NCI-H1436 (cell line): ENCODE measurements at places on chromosomes 11 and 22.

- DNase-seq = no peak
Observed at GRCh38 chr22:20021196-20022181, 579 bp downstream of the TANGO2 start.

- peak; percentile 45 for DNase-seq
Observed at GRCh38 chr11:8262552-8263108, 1.0 kb downstream of the LMO1 start.

DNA sequence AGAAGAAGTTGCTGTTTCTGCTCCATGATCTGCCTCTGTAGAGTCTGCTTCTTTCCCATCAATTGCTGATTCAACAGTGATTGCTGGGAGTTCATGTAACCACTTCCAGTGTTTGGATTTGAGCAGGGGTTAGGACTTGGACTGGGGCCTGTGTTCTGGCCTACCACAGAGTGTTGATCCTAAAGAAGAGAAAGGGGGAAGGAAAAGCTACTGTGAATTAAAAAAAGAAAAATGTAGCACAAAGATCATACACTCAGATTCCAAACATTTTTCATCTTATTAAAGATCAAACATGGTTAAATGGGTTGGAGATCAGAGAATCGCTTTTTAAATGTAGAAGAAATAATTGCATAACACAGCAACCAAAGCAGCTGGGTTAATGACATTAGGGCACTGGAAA is 67.6 kb upstream of the MTMR2 start:
- no peak for DNase-seq

GRCh38 chr11:35151683-35152280 is 12.8 kb downstream of the CD44 start:
- no peak for DNase-seq

- DNase-seq = no peak
Observed at GRCh38 chr11:67571443-67571842, 12.2 kb upstream of the GSTP1 start.

DNA sequence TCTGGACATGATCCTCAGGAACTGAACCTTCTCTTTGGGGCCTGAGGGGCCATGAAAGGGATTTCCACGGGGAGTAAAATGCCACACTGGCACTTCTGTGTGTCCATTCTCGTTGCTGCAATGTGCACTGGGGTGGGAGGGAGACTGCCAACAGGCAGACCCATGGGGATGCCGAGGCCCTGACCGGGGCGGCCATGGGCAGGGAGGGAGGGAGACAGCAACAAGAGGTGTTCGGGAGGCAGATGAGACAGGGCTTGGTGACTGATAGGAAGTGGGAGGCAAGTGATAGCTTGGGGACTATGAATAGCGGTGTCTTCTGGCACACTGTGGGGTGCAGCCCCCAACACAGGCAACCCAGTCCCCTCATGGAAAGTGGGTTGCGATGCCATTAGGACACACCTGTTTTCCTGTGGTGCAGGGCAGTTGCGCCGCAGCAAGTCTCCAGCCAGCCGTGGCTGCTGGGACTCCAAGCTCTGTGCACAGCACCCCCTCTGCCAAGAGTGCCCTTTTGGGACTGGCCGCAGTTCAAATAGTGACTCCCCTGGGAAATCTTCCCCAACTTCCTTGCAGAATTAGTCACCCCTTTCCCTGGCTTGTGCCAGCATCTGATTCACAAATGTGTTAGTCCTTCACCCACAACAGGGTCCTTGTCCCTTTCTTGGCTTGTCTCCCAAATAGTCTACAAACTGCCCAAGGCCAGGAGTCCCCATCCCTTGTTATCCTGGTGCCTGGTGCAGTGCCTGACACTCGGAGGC is 88.8 kb downstream of the CHST1 start:
- DNase-seq = no peak

GRCh38 chr11:121683791-121684190 is 231.0 kb upstream of the SORL1-AS1 start:
- no peak for DNase-seq

DNA sequence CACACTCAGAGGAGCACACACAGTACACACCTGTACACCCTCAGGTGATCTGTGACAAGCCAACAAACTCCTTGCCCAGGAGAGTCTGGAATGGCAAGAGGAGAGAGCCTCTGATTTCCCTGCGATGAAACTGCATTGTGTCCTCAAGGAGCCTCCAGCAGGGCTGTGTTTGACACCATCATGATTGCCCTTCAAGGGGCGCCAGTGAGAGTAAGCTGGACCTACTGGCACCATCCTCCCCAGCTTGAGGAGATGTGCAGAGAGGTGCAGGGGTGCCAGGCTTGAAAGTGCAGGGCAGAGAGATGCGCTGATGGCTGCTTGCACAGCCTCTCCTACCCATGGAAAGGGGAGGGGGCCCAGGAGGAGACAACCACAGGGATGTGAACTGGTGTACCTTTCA is 188.8 kb upstream of the CADM1 start:
- DNase-seq = no peak

DNA sequence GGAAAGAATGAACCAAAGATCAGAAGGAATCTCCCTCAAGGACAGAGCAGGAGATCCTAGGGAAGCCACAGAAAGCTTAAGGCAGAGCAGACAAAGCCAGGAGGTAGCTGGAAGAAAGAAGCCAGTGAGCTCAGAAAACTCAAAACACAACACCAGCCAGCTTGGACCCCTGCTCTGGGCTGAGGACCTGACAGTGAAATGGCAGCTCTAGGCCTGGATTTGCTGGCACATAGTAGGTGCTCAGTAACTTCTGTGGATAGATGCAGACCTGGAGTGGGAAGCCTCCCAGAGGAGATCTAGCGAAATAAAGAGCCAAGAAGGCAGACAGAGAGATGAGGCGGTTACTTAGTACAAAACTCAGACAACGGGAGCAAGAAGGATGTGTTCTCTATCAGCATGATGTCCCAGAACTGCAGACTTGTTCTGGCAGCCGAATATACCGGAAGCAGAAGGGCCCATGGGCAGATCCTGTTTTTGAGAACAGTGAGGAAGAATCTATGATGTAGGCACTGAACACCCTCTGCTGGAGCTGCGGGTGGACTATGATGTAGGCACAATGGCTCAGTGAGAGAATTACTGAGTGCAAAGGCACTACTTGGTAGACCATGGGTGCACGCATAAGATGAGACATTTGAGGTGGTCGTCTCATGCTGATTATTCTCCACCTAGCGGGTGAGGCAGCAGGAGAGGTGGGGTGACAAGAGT is 4.8 kb downstream of the ROBO4 start:
- DNase-seq = no peak

GRCh38 chr11:47123094-47123493 is 53.6 kb downstream of the ARFGAP2 start:
- DNase-seq = no peak

- no peak for DNase-seq
Observed at GRCh38 chr11:96942855-96943254, 553.0 kb downstream of the JRKL start.

- no peak for DNase-seq
Observed at GRCh38 chr11:65811764-65812475, 21.8 kb upstream of the SNX32 start.

DNA sequence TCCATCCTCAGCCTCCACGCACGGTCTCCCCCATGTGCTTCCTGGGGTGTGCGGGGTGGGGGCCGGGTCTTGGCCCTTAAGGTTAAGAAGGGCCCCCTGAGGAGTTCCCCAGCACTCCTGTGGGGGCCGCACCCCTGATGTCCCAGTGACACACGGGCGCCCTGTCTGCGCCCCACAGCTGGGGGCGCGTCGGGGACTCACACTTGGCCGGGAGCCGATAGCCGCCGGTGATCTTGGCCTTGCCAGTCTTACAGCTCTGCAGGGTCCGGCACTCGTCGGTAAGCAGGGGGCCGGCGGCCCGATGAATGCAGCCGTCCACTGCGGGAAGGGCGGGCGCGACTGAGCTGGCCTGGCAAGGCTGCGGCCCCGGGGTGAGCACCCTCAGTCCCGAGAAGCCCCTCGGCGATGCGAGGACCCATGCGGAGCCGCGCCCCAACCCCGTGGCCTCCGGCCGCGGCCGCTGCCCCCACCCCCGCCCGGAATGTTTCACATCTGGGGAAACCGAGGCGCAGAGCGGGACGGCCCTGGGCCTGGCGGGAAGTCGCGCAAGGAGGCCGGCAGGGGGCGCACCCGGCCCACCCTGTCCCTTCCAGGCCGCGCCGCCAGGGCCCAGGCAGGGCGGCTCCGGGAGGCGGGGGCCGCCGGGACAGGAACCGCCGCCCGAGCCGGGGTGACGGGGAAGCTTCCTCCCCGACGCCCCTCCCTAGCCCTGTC is 13.9 kb downstream of the OTUB1 start:
- no peak for DNase-seq

- DNase-seq = no peak
Observed at GRCh38 chr11:44243086-44243485, 66.9 kb downstream of the ALX4 start.

- no peak for DNase-seq
Observed at GRCh38 chr22:37274380-37274862, 7.9 kb upstream of the CYTH4 start.

GRCh38 chr11:1639666-1640065 is 10.1 kb downstream of the KRTAP5-5 start:
- no peak for DNase-seq

DNA sequence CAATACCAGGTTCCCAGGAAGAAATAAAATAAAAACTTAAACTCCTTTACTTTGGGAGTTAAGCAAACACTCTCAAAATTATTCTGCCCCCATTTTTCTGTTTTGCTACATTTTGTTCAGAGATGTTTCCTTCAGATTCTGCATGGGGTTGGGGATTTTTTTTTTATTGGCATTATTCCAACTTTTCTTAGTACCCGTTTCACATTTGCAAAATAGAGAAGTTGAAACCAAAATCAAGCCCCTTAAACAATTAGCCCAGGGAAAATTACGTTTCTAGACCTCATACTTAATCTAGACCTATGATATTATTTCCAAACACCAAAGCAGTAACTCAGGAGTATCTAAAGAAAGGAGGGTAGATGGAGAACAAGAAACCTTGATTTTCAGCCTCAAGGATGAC is 20.6 kb upstream of the MS4A7 start:
- no peak for DNase-seq

DNA sequence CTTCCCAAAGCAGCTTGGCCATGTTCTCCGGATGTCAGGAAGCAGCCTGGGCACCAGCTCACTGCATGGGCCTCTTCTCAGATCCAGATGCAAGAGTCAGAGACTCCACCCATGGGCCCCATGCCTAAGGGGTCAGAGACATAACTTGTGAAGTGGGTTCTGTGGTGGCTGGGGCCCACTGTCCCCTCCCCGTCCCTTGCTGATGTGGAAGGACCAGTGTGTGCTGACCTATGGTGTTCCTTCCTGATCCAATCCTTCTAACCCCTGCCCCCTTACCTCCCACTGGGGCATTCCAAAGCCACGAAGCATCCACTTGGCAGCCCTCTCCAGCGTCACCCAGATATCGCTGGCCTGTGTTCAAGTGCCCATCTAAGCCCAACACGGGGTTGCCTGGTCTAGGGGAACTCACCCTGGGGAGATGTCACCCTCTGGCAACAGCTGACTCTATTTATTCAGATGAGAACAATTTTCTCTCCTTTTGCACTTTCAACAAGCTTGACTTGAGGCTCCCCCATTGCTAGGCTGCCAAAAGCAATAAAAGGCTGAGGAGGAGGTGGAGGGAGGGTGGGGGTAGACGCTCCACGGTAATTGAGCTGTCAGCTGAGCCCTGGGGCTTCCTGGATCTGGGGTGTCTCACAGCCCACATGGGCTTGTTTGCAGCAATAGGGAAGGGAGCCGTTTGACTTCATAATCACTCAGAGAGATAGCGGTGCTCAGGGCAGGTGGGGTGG is 158.5 kb downstream of the ADAMTS15 start:
- no peak for DNase-seq

DNA sequence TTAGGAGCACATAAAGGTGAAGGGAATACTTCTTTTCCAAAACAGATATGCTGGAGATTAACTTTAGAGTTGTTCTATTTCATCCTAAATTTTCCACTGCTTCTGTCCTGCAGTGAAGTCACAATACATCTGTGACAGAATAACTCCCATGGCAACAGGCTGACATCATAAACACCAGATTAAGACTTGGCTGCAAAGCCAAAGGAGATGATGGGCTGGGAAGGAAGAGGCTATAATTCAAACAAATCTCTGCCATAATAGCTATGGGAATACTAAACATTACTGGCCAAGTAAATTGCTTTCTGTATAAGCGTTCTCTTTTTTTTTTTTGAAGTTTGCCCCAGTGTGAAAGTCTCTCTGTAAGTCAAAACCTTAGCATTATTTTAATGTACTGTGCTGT is 107.7 kb downstream of the CADM1 start:
- no peak for DNase-seq

DNA sequence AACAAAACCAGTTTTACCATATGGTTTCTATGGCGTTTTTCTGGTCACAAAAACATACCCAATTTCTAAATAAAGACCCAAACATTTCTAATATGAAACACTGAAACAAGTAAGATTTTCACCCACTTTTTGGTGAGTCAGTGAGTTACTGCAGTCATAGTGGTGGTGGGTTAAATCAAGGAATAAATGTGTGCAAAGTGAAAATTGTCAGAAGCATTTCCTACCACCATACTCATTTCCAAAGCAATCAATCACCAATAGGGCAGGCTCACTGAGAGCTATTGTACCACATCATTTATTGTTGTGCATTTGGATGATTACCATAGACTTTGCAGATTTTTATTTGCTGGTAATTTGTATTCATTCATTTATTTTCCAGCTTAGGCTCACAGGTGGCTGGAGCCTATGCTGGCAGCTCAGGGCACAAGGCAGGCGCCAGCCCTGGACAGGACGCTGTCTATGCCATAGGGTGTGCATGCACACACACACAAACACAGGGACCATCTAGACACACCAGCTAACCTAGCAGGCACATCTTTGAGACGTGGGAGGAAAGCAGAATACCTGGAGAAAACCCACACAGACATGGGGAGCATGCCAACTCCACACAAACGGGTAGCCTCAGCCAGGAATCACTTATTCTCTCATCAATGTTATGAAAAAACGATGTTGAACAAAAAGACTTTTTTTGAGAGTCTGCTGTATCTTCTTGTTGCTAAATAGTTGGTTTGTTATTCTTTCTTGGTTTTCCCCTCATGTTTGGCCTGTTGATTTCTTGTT is 5.1 kb downstream of the FAM118B start:
- no peak for DNase-seq

DNA sequence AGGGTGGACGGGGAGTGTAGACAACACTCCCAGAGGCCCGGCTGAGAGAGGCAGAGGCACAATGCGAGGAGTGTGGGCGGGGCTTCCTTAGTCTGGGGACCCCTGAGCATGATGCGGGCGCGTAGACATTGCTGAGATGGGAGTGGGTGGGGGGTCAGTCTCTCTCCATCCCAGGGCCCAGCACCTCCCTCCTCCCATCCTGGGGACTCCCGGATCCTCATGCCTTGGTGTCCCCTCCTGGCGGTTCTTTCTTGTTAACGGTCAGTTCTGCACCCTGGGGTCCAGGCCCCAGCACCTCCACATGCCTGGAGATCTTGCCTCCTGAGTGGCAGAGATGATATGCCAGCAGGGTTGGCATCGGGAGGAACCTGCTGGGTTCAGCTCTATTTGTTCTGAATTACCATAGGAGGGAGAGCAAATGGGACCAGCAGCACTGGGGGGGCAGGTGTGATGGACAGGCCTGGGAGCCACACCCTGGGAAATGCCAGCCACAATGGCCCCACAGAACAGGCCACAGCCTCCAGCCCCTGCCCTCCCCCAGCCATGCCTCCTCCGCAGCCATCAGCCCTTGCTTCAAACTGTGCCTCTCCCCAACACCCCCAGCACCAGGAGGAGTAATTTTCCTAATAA is 55.7 kb downstream of the RTL6 start:
- no peak for DNase-seq
